ENCODE measurements at places on chromosomes 7 and 10.

DNA sequence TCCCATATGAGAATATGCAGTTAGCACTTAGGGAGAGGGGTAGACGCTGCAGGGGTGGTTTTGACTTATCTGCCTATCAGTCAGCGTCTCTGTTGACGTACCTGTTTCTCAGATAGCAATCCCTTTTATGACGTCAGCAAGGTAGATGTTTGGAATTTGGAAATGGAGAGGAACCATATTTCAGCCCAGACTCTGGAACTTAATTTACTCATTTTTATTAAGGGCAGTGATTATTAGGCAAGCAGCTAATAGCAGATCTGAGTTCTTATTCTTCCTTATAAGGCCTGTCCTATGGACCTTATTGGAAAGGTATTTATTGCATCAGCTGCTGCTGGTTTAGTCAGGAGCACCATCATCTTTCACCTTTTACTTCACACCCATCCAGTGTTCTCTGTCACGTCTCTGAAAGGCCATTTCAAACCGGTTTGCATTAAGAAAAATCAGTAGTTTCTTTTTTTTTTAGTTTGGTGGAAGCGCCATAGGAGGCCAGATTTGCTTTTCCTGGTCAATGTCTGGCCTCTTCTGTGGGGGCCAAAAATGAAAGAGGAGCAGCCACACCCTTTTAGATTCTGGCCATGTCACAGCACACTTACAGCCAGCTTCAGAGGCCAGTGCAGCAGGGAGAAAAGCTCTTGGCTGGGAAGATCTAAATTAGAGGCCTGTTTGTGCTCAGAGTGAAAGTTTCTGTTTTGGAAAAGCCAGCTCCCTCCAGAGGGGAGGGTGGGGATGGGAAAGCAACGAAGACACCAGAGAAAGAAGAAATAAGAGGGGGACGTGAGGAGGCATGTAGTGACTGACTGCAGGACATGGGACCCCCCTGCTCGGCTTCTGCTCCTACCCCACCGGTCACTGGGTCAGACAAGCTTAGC is 146.3 kb downstream of the TCF7L2 start:
- no peak for DNase-seq

DNA sequence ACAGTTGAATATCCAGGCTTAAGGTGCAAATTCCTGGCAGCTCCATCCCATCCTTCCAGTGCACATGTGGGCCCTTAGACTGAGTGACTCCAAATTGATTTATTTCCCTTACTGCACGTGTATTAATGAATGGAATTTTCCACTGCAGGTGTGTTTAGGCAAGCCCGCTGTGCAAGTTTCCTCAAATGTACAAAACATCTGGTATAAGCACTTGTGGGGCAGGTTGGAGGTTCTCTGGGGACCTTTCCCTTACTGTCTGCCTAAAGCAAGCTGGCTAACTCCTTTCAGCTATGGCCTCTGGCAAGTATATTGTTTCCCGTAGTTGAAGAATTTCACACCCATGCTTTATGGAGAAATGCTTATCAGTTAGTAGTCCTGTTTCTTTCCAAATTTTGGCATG is 25.3 kb upstream of the GIMAP6 start:
- DNase-seq: no peak

- no peak for DNase-seq
Measured at GRCh38 chr7:2608921-2609411, 22.8 kb upstream of the TTYH3 start.

DNA sequence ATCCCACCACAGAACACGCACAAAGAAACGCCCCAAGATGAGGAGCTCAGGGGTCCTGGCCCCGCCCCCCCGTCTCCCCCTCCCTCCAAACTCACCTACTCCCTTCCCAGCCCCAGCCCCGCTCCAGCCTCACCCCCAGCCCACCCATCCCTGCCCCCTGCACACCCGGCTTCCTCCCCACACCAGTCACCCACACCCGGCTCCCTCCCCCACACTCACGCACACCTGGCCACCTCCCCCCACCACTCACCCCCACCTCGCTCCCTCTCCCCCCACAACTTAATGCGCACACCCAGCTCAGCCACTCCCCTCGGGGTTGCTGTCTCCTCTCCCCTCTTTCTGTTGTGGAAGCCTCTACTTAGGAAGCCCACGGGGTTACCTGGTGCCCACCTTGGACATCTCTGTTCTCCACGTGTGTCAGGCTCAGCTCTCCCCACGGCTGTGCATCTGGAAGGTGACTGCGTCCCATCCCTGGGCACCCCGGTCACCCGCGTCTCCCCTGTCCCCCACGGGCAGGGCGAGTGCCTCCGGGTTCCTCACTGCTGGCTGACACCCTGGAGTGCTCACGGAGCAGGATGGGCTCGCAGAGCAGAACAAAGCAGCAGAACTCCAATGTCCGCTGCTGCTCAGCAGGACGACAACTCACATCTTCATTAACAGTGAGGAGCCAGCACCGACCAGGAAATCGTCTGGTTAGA is 166.8 kb downstream of the USP6NL start:
- no peak for DNase-seq

DNA sequence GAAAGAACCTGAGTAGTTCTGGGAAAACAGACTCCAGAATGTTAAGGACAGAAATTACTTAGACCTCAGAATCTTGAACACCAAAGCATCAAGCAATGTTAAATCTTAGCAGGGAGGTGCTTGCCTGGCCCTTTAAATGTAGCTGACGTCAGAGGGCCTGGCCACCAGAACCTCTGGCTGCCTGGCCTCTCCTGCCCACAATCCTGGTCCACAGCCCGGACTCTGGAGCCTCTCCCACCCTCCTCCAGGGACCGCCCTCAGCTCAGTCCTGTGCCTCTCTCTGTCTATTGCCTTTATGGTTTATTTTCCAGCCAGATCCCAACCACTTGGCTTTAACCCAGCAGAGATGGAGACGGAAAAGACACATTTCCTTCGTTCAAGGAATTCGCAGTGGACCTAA is 42.2 kb upstream of the EGR2 start:
- no peak for DNase-seq

DNA sequence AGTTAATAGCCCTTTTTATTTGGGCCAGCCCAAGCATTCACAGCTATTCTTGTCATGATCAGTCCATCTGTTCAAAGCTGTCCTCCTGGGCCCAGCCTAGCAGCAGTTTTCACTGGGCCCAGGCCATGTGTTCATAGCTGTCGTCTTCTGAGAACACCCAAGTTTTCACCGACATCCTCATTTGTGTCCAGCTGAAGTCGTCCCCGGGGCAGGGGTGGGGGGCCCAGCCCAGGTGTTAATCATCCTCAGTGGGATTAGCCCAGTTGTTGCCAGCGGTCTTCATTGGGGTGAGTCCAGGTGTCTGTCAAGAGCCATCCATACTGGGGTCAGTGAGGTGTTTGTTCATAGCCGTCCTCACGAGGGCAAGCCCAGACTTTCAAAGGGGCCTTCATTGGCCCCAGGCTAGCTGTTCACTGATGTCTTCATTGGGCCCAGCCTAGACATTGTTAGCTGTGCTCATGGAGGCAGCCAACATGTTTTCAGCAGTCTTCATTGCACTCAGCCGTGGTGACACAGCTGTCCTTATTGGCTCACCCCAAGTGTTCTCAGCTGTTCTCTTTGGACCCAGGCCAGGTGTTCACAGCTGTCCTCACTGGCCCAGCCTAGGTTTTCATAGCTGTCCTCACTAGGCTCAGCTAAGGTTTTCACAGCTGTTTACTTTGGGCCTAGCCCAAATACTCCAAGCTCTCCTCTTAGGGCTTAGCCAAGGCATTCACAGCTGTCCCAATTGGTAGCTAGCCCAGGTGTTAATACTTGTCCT is 10.0 kb downstream of the FRG2B start:
- DNase-seq: no peak
